ENCODE measurements at places on chromosomes 2 and 18. TPM values are rescaled to one million over a fixed set of nuclear protein-coding genes. Genes with fewer than 3 reads are reported as not detected.

- peaks cover 3% of the 10 kb centered on the region for H3K4me1 ChIP-seq
- H3K4me3 ChIP-seq, result no peak overlapping the region
- peaks cover 10% of the 10 kb centered on the region for H3K27me3 ChIP-seq
- no peaks in the 10 kb centered on the region for H3K36me3 ChIP-seq
- H3K27ac ChIP-seq, result no peak overlapping the region
- no peak for DNase-seq
These were observed 35.6 kb downstream of the BMP10 start for GRCh38 chr2:68835621-68836020.

DNA sequence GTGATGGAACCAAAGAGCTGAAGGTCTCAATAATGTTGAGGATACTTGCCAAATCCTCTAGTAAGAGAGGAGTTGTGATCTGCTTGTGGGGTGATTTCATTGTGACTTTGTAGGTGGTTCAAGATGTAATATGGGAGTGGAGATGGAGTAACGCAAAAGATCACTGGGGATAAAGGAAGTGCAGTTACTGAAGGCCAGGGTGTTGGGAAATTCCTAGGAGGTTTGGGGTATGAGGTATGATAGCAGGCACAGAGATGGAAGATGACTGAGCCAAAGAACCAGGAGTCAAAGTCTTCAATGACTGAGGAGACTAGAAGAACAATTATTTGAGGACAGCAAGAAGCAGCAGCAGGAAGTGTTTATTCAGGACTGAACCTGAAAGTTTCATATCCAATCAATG is 222.6 kb downstream of the NCKAP5 start:
- H3K27me3 ChIP-seq, result peaks cover 10% of the 10 kb centered on the region
- DNase-seq, result no peak
- H3K27ac ChIP-seq, result no peak overlapping the region
- H3K4me3 ChIP-seq, result no peak overlapping the region
- no peaks in the 10 kb centered on the region for H3K4me1 ChIP-seq

- DNase-seq, result no peak
- no peak overlapping the region for H3K27ac ChIP-seq
- peaks cover 8% of the 10 kb centered on the region for H3K4me1 ChIP-seq
- H3K4me3 ChIP-seq, result no peak overlapping the region
- H3K36me3 ChIP-seq, result peaks cover 4% of the 10 kb centered on the region
These were observed 158.9 kb downstream of the LRRTM4 start for GRCh38 chr2:77363277-77363676.

DNA sequence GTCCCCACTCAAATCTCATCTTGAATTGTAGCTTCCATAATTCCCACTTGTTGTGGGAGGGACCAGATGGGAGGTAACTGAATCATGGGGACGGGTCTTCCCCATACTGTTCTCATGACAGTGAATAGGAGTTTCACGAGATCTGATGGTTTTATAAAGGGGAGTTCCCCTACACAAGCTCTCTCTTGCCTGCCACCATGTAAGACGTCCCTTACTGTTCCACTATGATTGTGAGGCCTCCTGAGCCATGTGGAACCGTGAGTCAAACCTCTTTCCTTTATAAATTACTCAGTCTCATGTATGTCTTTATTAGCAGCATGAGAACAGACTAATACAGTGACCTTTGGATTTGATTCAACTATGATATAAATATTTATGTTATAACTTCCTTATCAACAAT is 78.0 kb downstream of the CYRIA start:
- H3K36me3 ChIP-seq, result no peaks in the 10 kb centered on the region
- H3K4me1 ChIP-seq, result peaks cover 15% of the 10 kb centered on the region
- H3K4me3 ChIP-seq, result no peak overlapping the region
- no peaks in the 10 kb centered on the region for H3K27me3 ChIP-seq
- no peak for DNase-seq

TPO gene
- not detected for total RNA-seq

- no peaks in the 10 kb centered on the region for H3K27me3 ChIP-seq
- H3K4me1 ChIP-seq, result peaks cover 21% of the 10 kb centered on the region
- DNase-seq, result no peak
These were observed 180.3 kb downstream of the KCNE4 start for GRCh38 chr2:223232285-223232684.

IRS1 gene
- 66.2 TPM for total RNA-seq

- no peak for DNase-seq
- no peaks in the 10 kb centered on the region for H3K27me3 ChIP-seq
- no peak overlapping the region for H3K27ac ChIP-seq
- no peak overlapping the region for H3K4me3 ChIP-seq
- peaks cover 7% of the 10 kb centered on the region for H3K36me3 ChIP-seq
These were observed 91.8 kb downstream of the ACVR1 start for GRCh38 chr2:157784169-157784822.

DNA sequence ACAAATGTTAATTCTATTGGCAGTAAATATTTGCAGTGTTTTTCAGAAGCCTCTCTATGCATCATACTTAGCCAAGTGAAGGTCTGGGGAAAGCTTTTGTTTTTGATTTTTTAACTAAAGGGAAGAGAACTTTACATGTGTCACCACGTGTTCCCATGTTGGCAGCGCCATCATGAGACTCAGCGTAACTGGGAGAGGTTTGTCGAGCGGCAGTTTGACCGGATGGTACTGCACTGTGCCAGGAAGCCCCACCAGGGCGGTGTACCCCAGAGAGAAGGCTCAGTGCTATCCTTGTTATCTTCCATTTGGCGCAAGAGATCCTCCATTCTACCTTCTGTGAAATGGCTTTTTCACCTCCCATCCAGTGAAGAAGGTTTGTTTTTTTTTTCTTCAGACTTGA is 38.5 kb downstream of the KIF5C start:
- H3K36me3 ChIP-seq, result no peaks in the 10 kb centered on the region
- DNase-seq, result no peak
- no peak overlapping the region for H3K4me3 ChIP-seq
- no peaks in the 10 kb centered on the region for H3K4me1 ChIP-seq
- H3K27ac ChIP-seq, result no peak overlapping the region

ABCG5 gene
- not detected for total RNA-seq

DNA sequence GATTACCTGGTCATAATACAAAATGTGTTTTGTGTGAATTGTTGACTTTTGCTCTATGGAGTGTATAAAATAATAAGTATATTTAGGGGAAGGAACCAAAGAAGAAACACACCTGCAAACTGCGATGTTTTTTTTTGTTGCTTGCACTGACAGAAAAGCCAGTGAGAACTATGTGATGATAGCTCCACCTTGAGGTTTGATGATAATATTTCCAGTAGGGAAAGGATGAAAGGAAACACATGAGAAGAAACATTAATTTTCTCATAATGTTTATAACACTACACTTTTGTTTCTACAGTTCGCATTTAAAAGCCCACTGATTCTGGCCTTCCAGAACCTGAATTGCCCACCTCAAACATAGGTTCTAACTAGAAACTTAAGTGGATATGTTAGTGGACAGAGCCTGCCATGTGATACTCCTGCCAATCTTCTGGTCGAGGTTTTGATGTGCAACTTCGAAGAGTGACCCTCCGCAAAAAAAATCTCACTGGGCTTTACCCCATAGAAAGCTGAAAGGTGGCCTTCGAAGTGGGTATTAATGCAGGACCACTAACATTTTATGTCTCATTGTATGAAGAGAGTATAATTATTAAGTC is 476.4 kb upstream of the SPHKAP start:
- no peaks in the 10 kb centered on the region for H3K4me1 ChIP-seq
- no peak overlapping the region for H3K27ac ChIP-seq
- H3K4me3 ChIP-seq, result no peak overlapping the region
- H3K27me3 ChIP-seq, result peaks cover 1% of the 10 kb centered on the region
- DNase-seq, result no peak

- no peak overlapping the region for H3K27ac ChIP-seq
- H3K36me3 ChIP-seq, result no peaks in the 10 kb centered on the region
- no peaks in the 10 kb centered on the region for H3K4me1 ChIP-seq
- peaks cover 9% of the 10 kb centered on the region for H3K27me3 ChIP-seq
These were observed 14.5 kb upstream of the ERMN start for GRCh38 chr2:157339965-157340655.

DNA sequence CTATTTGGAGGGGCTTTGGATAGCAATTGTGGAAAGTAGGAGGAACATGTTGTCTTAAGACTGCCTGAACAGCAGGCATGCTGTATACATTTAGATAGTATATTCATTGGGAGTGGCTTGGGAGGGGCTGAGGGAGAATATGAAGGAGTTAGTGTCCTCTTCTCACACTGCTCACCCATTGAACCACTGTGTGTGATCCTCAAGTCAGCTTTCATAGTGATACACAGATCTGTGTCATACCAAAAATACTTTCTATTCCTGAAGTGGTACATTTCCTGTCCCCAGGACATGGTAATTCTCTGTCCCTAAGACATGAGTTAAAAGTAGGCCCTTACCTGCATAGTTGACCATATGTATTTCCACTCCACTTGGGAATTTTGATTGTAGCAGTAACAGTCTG is 9.6 kb downstream of the NEMP2 start:
- no peaks in the 10 kb centered on the region for H3K27me3 ChIP-seq
- peaks cover 48% of the 10 kb centered on the region for H3K4me1 ChIP-seq
- DNase-seq, result no peak
- peaks cover 23% of the 10 kb centered on the region for H3K36me3 ChIP-seq
- no peak overlapping the region for H3K27ac ChIP-seq

GRCh38 chr2:205424326-205424725 is 258.0 kb upstream of the NRP2 start:
- no peaks in the 10 kb centered on the region for H3K27me3 ChIP-seq
- peaks cover 11% of the 10 kb centered on the region for H3K4me1 ChIP-seq
- no peak for DNase-seq
- peaks cover 2% of the 10 kb centered on the region for H3K36me3 ChIP-seq

GRCh38 chr2:127219171-127220070 is 678 bp downstream of the CYP27C1 start:
- H3K36me3 ChIP-seq, result no peaks in the 10 kb centered on the region
- peak; percentile 44 for DNase-seq
- peak overlapping the region; percentile 80 for H3K4me3 ChIP-seq
- H3K4me1 ChIP-seq, result peaks cover 18% of the 10 kb centered on the region
- peak overlapping the region; percentile 67 for H3K27ac ChIP-seq
- peaks cover 36% of the 10 kb centered on the region for H3K27me3 ChIP-seq

CLEC4F gene
- total RNA-seq, result not detected

DNA sequence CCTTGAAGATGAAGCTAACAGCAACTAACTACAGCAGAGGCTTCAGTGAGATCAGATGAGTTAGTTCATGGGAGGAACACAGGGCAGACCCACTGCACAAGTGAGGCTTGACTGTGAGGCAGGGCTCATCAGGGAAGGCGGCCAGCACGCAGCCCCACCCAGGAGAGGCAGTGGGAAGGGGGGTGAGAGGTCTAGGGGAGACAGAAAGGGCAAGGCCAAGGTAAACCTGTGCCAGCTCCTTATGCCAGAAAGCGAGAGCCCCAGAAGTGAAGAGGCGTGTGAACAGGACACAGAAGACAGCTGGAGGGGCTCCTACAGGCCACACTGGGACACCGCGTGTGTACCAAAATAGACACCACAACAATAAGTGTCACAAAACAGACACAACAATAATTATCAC is 48.6 kb downstream of the ANO7 start:
- H3K4me1 ChIP-seq, result no peaks in the 10 kb centered on the region
- no peaks in the 10 kb centered on the region for H3K27me3 ChIP-seq
- DNase-seq, result no peak

DNA sequence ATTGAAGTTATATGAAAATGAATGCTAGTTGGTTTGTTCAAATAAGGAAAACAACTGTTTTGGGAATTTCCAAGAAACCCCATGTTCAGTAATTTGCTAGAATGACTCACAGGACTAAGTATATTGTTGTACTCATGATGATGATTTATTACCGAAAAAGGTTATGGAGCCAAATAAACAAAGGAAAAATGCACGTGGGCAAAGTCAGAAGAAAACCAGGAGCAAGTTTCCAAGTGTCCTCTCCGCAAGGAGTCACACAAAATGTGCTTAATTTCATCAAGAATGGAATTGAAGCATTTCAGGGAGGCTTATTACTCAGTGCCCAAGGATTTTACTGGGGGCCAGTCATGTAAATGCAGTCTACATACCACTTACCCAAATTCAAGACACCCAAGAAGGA is 1652.4 kb upstream of the TMEFF2 start:
- H3K36me3 ChIP-seq, result no peaks in the 10 kb centered on the region
- peak overlapping the region; percentile 30 for H3K27ac ChIP-seq
- peaks cover 12% of the 10 kb centered on the region for H3K4me1 ChIP-seq
- no peak for DNase-seq
- no peaks in the 10 kb centered on the region for H3K27me3 ChIP-seq

DNA sequence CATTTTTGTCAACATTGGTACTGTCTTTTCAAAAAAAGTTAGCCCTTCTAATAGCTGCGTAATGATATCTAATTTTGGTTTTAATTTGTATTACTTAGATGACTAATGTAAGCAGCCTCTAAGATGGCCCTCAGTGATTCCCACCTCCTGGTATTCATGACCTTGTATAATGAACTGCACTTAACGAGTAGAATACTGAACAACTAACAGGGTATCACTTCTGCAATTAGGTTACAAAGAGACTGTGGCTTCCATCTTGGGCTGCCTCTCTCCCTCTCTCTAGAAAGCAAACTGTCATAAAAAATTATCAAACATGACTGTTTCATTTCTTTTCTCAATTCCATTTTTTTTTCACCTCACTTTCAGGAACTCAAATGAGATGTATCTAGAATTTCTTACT is 120.9 kb downstream of the RNF152 start:
- H3K27me3 ChIP-seq, result no peaks in the 10 kb centered on the region
- no peaks in the 10 kb centered on the region for H3K36me3 ChIP-seq
- H3K27ac ChIP-seq, result no peak overlapping the region
- DNase-seq, result no peak
- H3K4me3 ChIP-seq, result no peak overlapping the region

DNA sequence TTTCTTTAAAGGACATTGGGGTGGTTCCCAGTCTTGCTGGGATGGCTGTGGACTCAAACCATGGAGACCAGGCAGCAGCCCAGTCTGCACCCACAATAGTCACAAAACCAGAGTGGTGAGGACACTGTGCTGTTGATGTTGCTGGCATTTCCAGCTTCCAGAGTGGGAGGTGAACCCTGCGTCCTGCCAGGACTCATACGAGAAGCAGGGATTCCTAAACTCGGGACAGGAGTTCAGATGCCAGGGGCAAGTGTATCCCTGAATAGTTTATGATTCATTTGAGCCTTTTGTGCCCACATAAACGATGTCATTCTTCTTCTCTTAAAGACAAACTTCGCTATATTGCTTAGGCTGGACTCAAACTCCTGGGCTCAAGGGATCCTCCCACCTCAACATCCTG is 62.8 kb downstream of the TCF7L1 start:
- no peak for DNase-seq
- H3K4me3 ChIP-seq, result no peak overlapping the region
- no peak overlapping the region for H3K27ac ChIP-seq
- peaks cover 9% of the 10 kb centered on the region for H3K4me1 ChIP-seq

RGPD3 gene
- total RNA-seq, result 0.09 TPM

DNA sequence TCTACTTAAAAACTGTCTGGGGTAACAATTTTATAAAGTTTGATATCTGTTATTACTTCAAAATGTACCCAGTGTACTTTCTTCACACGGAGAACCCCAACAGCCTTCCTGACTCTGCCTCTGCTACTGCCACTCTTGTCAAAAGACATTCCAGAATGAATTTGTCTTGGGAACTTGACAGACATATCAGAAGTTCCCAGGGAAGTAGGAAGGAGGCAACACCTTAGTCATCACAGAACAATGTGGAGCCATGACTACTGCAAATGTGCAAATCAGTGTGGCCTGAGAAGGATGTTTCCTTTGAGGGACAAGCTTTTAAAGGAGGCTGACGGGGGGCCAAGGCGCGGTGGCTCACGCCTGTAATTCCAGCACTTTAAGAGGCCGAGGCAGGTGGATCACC is 133.8 kb upstream of the RNF152 start:
- DNase-seq, result no peak
- H3K27ac ChIP-seq, result no peak overlapping the region
- no peak overlapping the region for H3K4me3 ChIP-seq
- no peaks in the 10 kb centered on the region for H3K27me3 ChIP-seq
- no peaks in the 10 kb centered on the region for H3K36me3 ChIP-seq
- H3K4me1 ChIP-seq, result peaks cover 17% of the 10 kb centered on the region

- no peaks in the 10 kb centered on the region for H3K4me1 ChIP-seq
- no peaks in the 10 kb centered on the region for H3K36me3 ChIP-seq
- no peak overlapping the region for H3K27ac ChIP-seq
- no peak for DNase-seq
These were observed 172.5 kb upstream of the CREB1 start for GRCh38 chr2:207357216-207357615.
